ENCODE measurements at places on chromosomes 3 and 15.

DNA sequence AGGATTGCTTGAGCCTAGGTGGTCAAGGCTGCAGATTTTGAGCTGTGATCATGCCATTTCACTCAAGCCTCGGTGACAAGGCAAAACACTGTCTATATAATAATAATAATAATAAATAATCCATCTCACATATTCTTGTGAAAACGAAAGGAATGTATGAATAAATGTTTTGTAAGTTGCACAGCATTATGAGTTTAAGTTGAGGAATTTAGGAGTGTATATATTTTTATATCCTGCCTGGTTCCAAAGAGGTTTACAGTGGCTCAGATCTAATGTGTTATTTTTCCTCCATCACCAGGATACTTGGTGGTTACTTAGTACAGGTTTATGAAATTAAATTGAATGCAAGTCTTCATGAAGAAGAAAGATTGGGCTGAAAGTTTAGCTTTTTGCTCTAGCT is 77.2 kb downstream of the ATG7 start:
- DNase-seq = no peak

DNA sequence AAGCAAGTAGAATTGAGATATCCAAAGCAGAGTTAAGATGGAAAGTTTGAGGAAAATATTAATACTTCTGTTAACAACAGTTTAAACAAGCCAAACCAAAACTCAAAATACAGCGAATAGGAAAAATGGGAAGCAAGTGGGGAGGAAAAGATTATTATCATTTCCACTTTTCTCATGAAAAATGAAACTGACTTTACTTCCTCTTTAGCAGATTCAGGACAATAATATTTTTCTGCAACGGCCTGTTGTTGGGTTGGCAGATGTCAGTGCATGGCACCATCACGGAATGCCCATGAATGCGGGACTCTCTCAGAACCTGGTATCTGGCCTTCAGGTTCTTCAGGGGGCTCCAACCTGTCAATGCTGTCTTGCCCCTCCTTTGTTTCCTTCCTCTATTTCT is 11.1 kb downstream of the ANKUB1 start:
- no peak for DNase-seq

DNA sequence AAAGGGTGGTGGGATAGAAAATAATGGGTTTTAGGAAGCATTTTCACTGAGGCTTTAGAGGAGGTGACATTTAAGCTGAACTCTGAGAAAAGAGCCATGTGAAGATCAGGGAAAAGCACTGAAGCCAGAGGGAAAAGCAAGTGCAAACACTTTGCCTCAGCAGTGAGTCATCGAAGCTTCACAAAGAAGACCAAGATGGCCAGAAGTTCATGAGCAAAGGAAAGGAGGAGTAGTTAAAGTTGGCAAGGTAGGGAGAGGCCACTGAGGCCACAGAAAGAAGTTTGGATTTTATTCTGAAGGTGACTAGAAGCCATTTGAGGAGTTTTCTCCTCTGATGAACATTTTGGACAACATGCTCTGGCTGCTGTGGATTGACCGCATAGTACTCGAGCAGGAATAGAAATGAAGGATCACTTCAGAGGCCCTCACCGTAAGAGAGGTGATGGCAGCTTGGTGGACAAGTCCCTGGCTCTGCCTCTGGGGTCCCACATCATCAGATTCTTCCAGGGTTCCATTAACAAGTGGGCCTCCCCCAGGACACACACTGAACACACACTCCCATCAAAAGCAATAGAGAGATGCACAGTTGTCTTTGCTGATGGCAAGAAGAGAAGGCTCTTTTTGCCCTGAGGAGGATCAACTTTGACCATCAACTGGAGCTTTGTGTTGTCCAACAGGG is 75.5 kb downstream of the TOP2B start:
- DNase-seq = no peak

GRCh38 chr3:43769885-43770425 is 79.2 kb downstream of the ABHD5 start:
- no peak for DNase-seq

DNA sequence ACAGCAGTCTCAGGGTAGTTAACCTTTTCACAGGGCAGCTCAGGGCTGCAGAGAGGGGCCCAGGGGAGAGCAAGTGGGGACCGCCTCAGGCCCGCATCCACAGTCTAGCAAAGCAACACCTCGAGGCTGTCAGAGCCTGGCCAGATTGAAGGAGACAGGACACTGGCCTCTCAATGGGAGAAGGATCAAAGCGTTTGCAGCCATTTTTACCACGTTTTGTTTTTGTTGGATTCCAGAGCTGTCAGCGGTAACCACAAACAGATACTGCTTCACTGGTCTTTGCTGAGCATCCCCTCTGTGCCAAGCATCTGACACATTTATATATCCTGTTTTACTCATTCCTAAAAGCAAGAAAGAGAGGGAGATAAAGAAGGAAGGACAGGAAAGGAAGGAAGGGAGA is 153.8 kb downstream of the SHQ1 start:
- DNase-seq = no peak

GRCh38 chr3:132283916-132284405 is 33.2 kb upstream of the ACP3 start:
- DNase-seq = no peak

GRCh38 chr3:54967731-54968161 is 39.9 kb upstream of the LRTM1 start:
- no peak for DNase-seq
